AG20443 (cell line): ENCODE measurements at places on chromosomes 4 and X.
A peak's percentile ranks its signal among the peaks of the same experiment; 100 is the strongest.

DNA sequence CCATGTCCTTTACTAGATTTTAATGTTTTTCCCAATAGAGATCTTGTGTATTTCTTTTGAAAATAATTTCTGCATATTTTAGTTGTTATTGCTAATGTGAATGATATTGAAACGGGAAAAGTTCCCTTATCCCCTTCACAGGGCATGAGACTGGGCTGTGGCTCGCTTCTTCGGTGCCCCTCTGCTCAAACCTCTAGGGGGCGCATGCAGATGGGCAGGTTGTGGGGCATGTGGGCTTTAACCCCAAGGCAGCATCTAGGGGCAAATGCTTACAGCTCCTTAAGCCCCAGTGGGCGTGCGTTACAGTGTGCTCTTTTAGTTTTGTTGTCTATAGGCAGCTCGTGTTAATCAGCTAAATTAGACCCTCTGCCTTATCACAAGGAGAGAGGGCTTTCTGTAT is 194.7 kb downstream of the OPHN1 start:
- no peak for DNase-seq

- DNase-seq: peak; percentile 32
Observed at GRCh38 chr4:165288639-165289422, 38.6 kb upstream of the MSMO1 start.

GRCh38 chr4:159414305-159414704 is 311.4 kb downstream of the RAPGEF2 start:
- DNase-seq: no peak

GRCh38 chrX:96621811-96622210 is 62.8 kb upstream of the DIAPH2 start:
- peak; percentile 6 for DNase-seq

GRCh38 chr4:38014421-38014852 is 54.2 kb downstream of the PTTG2 start:
- no peak for DNase-seq

DNA sequence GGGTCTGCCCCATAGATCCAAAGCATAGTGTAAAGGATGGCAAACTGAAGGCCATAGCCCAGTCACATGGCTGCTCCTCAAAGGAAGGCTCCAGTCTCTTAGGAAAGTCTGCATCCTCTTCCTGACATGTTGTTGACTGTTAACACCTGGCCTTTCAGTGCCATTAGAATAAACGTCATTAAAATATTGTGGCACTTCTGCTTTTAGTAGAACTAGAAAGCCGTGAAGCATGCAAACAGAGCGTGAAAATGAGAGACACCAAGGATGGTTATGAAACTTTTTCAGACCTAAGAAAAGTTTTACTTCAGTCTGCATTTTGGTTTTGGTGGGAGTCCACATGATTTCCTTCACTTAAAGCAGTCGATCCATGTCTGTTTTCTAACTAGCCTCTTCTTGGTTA is 41.1 kb upstream of the AFF2 start:
- no peak for DNase-seq

DNA sequence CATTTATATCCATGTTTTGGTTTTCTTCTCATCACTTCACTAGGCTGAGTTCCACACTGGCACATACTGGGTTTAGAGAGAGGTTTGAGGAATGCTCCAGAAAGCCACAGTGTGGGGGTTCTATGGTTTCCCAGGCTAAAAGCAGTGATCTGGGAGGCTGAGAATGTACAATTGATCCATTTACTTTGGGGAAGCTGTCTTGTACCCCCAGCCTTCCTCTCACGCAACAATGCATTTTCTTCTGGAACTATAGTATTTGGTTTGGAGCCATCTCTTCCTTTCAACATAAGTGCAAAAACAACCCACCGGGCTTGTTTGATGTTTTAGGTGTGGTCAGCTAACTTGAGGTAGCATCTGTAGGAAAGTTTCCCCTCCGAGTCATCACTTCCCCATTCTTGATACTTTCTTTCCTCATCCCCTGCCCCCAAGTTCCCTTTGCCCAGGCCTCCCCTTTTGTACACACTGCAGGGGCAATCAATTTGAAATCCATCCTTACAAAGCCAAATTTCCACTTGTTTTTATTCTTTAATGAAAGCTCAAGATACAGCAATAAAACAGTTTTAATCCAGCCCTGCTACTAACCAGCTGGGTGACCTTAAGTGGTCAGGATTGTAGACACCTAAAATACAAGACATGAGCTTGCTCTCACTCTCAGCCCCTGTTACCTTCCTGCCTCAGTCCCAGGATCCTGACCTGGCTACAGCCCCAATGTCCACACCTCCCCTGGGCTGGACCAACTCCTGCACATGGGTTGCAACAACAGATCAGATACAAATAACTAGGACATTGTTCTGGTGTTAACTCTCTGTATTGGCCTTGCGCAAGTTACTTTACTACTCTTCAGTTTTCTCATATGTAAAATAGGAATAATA is 109.2 kb downstream of the FHDC1 start:
- DNase-seq: no peak
